T-helper 22 cell (primary cell): ENCODE measurements at places on chromosomes 5 and 9.

DNA sequence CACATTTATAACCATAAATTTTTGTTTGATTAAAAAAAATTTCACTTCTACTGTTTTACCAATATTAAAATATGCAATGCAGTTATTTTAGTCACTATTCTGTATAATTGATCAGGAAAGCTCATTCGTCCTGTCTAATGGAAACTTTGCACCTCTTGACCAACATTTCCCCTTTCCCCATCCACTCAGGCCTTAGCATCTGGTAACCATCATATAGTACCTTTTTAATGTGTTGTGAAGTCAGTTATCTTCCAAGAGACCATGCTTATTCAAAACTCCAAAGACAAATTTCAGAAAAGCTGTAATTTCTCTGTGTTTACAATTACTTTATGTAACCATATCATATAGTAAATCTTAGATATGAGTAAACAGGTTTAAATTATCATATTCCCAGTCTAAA is 145.9 kb downstream of the CTNND2 start:
- DNase-seq = no peak

- DNase-seq = no peak
These were observed 26.7 kb downstream of the LNPEP start for GRCh38 chr5:96962540-96962991.

DNA sequence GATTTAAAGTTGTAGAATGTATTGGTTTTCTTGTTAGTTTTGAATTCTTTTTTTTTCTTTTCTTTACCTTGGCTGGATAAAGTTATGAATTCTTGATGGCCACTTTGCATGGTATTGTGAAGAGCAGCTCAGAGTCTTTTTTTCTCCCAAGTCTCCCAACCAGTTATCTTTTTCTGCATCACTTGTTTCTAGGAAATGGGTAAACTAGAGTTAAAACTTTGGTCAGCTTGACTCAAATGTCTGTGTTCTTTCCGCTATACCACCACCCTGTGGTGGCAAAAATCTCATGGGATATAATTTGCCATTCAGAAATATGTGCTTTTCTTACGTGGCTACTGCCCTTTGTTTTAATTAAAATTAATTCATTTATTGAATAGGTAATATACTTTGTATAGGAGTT is 113.2 kb downstream of the UNC13B start:
- DNase-seq = no peak

DNA sequence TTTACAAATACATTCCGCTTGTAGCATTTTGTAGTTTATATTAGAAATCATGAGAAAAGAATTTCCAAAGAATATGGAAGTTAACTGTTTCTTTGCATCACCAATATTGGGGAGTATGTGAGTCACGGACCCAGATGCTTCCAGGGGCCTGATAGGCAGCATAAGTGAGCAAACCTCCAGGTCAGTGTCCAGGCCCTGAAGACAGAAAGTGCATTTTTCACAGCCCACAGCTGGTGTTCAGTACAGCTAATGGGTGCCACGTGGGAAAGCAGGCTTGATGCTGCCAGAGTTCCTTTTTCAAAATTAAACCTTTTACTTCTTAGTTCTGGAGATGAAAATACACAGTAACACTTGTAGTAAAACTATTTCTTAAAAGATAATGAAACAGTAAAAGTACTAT is 454.4 kb upstream of the ACTBL2 start:
- no peak for DNase-seq

GRCh38 chr5:87054821-87055220 is 212.9 kb upstream of the RASA1 start:
- DNase-seq = no peak

- DNase-seq = no peak
These were observed 197.4 kb upstream of the ISL1 start for GRCh38 chr5:51185850-51186329.

GRCh38 chr9:83996126-83996525 is 15.5 kb downstream of the RMI1 start:
- DNase-seq = no peak

- DNase-seq = no peak
These were observed 60.3 kb upstream of the PTGER4 start for GRCh38 chr5:40619421-40619820.

DNA sequence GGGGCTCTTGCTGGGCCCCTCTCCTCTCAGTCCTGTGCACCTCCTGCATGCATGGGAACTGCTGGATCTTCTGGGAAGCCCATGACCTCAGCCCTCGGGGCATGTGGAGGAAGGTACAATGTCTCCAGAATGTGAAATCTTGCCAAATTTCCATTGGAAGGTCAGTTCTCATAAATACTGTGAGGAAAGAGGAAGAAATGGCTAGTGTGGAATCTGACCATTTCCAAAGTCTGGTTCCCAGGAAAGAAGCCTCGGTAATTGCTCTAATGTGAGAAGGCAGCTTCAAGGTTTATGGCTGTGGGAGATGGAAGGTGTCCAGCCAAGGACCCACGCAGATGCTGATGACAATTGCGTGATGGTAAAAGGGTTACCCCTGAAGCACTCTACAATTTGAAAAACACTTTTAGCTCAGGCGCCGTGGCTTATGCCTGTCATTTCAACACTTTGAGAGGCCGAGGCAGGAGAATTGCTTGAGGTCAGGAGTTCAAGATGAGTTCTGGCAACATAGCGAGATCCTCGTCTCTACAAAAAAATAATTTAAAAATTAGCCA is 8.1 kb upstream of the IL17B start:
- DNase-seq = no peak

DNA sequence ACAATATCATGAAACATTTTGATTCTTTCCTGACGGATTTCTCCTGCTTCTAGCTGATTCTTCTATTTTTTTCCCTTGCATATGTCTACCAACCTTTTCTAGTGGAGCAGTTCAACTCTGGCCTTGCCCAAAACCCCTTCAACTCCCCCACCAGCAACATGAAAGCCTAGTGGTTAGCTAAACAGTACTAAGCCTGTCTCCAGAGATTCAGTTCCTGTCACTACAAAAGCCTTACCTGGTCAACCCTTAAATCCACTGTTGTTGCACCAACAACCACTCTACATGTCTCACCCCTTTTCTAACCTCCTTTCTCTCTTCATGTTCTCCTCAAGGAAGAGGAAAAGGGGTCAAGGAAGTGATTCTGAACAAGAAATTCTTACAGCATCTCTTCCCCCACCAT is 74.8 kb upstream of the PIK3R1 start:
- no peak for DNase-seq

DNA sequence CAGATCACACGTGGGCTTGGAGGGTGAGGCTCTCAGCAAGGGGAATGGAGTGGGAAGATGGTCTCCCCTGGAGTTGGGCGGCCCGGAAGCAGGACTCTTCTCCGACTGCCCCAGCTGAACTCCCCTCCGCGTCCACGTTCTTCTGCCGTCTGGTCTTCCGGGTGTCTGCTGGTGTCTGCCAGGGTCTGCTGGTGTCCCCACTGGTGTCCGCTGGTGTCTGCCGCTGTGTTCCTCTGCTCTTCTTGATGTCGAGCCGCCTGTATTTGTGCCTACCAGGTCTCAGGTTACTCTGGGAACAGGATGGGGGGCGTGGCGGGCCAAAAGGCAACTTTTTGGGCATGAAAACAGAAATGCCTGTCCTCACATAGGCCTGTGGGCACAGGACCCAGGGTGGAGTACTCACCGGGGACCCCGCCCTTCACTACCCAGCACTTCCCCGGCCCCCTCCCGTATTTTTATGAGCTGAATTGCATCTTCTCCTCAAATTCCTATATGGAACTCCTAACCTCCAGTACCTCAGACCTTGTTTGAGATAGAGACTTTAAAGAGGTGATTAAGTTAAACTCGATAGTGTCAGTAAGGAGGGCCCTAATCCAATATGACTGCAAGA is 675.4 kb downstream of the SEMA5A start:
- no peak for DNase-seq

DNA sequence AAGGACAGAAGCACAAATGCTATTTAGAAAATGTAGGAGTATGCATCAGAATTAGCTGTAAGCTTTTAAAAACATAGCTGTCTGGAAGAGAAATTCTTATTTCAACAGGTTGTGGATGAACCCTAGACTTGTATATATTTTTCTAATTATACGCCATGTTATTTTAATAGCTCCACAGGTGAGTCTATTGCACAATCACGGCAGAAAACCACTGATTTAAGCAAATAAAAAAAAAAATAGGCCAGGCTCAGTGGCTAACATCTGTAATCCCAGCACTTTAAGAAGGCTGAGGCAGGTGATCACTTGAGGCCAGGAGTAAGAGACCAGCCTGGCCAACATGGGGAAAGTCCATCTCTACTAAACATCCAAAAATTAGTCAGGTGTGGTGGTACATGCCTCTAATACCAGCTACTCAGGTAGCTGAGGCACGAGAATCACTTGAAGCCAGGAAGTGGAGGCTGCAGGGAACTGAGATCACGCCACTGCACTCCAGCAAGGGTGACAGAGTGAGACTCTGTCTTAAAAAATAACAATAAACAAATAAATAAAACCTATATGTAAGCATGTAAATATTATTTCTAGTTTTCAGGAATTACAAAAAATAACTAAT is 11.7 kb downstream of the TRIM23 start:
- no peak for DNase-seq

- no peak for DNase-seq
These were observed 455.0 kb downstream of the CTNND2 start for GRCh38 chr5:11449217-11449616.

DNA sequence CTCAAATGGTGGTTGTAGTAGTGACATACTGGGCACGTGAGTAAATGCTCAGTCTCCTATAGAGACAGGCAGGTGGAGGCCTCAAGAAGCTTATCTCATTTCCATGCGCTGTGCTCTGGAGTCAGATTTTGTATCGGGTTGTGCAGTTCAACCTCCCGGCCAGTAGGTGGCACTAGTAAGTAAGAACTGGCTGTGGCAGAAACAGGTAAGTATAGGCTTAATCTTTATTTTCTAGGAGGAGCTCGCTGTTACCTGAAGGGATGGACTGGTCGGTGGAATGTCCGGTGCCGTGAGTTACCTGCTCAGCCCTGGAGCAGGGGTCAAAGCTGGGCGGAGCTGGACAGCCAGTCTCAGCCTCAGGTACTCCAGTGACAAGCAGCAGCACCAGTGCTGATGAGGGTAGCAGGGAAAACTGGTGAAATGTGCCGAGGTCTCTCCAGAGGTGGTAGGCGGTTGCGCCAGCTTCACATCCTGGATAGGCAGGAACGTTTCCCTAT is 880.1 kb upstream of the SEMA6A start:
- DNase-seq = no peak

- no peak for DNase-seq
These were observed 178.8 kb upstream of the ERCC6L2 start for GRCh38 chr9:95696701-95697100.

GRCh38 chr5:78823196-78823595 is 161.9 kb downstream of the ARSB start:
- DNase-seq = no peak

- DNase-seq = no peak
These were observed 221.1 kb downstream of the COMMD10 start for GRCh38 chr5:116305899-116306298.

DNA sequence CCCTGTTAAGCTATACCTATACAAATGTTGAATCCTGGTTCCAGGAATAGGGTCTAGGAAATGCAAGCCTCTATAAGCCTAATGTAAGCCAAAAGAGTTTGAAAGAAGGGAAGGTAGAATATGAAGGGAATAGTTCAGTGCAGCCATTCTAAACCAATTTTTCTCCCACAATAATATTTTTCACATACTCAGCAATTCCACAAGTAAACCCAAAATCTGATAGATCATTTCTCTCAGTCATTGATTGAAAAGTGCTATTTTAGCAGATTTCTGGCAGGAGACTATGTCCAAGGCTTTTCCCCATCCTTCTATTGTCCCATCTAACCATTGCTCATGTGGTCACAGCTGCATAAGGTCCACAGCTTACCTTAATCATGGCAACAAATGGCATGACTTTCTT is 20.7 kb upstream of the PLAC8L1 start:
- no peak for DNase-seq

DNA sequence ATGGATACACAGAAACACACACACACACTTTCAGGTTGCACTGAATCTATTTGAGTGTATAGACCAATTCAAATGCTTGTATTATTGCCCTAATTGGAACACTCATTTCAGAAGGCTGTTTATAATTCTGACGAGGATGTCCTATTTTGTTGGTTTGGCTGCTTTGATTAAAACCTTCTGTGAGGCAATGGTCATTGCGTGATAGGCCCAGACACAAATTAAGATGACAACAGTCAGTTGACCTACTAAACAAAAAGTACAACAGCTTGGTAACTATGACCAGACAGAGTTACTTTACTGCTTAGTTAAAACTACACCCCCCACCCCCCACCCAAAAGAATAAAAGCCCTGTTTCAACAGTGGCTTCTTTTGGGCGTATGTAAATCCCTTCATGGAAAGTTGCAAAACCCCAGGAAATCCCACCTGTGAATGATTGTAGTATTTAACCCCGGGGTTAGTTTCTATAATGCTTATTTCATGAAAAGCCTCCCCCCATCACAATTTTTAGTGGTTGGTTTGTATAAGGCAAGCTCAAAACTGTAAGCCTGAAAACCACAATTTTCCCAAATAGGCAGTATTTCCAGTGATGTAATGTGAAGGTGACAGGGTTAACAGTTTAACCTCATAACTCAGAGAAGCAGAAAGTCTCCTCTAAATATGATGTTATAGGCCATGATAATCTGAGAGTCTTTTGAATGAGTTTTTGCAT is 340.8 kb downstream of the FGF10 start:
- no peak for DNase-seq

DNA sequence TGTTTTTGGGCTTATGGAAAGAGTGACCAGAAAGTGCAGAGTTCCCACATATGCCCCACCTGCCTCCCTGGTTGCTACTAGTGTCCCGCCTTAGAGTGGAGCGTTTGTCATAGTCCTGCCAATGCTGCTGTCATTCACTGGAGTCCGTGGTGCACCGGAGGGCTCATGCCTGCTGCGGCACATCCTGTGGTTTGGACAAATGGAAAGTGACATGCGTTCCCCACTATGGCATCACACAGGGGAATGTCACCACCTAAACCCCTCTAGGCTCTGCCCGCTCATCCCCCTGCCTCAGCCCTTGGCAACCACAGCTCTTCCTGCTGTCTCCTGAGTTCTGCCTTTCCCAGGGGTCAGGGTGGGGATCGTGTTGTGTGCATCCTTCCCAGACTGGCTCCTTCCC is 29.2 kb downstream of the IRX4 start:
- no peak for DNase-seq

GRCh38 chr5:124669956-124670721 is 76.3 kb downstream of the ZNF608 start:
- no peak for DNase-seq

GRCh38 chr5:54882101-54882500 is 103.3 kb downstream of the ESM1 start:
- DNase-seq = no peak

DNA sequence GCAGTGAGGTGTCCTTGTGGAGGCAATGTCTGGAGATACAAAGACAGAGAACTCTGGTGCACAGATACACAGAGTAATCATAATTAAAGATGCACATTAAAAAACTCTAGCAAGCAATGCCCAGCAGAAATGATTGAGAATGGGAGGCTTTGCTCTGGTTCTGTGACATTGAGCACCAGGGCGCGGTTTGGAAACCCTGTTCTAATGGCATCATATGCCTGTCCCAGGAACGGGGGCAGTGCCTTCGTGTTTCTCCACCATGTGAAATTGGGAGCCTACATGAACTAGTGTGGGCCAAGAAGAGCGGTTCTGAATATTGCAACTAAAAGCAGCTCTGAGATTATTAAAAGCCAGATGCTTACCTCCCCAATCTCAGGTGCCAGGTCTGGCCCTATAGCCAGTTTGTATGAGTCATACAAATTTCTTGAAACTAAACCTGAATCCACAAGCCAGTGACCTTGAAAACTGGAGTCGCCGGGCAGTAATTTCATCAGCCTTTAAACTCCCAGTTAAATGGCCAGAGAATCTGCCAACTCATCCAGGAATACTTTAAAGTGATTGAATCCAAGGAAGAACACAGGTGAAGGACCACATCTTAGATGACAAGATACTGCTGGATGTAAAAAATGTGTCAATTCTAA is 22.2 kb upstream of the CTSL start:
- DNase-seq = no peak
